ENCODE measurements at places on chromosomes 1 and 21.

DNA sequence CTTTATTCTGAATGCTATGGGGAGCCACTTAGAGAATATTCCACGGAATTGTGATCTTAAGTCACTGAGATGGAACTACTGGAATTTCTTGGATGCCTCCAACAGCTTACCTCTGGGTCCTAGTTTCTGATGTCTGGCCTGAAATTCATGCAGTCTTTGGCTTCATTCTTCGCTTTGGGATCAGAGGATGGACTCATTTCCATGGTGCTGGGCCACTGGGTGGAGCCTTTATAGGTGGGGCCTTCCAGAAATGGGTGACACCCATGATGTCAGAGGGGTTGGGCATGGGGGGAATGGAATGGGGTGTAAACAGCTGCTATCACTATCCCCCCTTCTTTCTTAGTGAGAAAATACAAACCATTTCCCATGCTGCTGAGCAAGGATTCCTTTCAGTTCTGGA is 73.7 kb upstream of the FGGY start:
- no peak for DNase-seq

DNA sequence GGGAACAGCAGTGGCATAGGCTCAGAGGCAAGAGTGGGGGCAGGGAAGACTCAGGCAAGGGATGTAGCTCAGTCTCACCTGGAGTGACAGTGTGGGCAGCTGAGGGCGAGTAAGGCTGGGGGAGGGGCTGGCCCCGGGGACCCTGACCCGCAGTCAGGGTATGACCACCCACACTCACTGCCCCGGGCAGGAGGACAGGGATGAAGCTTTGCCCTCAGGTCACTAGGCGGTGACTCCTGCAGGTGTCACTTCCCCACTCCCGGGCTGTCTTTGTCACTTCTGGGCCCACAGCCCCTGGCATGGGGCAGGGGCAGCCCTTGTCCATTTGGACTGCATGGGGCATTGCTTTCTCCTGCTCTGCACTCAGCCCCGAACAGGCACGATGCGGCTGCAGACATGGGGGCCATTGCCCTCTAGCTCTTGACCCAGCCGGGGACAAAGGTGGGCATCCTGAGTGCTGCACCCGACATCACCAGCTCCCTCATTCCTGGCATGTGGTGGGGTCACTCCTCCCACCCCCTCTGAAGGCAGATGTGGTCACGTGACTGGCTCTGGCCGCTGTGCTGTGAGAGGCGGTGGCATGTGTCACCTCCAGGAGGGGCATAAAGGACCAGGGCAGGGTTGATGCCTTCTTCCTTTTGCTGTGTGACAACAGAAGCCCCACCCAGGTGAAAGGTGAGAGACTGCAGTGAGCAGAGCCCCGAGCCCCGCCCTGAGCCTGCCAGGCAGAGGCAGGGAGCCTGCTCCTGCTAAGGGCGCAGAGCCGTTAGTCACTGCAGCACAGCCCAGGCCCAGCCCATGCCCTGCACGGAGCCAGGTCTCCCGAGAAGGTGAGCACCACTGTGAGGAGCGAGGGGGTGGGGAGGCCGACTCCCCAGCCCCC is 66.0 kb downstream of the MATN1 start:
- no peak for DNase-seq

DNA sequence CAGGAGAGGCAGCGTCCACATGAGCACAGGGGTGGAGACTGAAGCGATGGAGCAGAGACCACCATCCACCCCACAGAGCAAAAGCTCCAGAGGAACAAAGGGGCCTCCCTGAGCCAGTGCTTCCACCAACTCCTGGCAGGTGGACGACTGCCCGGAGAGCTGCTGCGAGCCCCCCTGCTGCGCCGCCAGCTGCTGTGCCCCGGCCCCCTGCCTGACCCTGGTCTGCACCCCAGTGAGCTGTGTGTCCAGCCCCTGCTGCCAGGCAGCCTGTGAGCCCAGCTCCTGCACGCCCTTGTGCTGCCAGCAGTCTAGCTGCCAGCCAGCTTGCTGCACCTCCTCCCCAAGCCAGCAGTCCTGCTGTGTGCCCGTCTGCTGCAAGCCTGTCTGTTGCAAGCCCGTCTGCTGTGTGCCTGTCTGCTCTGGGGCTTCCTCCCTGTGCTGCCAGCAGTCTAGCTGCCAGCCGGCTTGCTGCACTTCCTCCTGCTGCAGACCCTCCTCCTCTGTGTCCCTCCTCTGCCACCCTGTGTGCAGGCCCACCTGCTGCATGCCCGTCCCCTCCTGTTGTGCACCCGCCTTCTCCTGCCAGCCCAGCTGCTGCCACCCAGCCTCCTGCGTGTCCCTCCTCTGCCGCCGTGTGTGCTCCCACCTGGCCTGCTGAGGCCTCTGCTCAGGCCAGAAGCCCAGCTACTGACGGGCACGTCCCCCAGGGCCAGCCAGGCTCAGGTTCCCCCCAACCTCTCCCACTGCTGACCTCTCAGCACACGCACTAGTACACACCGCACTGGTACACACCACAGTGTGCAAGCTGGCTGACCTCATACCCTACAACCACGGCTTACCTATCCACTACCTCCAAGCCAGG is 5.4 kb downstream of the KRTAP10-12 start:
- no peak for DNase-seq

DNA sequence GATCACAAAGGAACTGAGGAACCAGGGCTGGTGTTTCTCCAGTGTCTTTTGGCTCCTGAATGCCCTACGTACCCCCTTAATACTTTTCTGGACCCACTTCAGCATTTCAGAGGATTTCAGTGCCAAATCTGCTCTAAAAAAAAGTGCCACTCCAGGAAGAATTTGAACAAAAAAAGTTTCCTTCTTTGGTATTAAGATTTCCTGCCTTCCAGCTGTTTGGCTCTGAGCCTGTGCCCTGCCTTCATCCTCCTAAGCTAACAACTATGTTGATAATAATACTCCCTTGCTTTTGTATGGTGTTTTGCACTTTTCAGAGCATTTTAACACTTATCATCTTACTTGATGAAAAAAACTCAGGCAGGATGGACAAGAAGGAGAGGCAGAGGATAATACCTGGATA is 11.0 kb upstream of the RIMS3 start:
- no peak for DNase-seq

DNA sequence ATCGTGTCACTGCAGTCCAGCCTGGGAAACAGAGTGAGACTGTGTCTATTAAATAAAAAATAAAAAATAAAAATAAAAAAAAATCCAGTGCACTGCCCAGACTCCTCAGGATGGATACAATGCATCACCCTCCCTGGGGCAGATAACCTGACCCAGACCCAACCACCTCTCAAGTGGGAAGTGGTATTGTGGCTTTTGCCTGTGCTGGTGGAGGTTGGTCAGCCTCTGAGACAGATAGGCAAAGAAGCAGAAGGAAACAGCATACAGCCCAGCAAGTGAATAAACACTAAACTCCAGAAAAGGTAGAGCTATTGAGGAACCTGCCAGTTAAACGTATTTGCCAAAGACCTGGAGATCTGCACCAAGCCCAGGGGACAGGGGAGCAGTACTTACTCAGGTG is 22.0 kb downstream of the HHIPL2 start:
- no peak for DNase-seq

- DNase-seq = no peak
Measured at GRCh38 chr1:22257290-22258275, 114.7 kb upstream of the WNT4 start.

GRCh38 chr1:11914024-11914423 is 12.2 kb downstream of the KIAA2013 start:
- DNase-seq = no peak

GRCh38 chr1:39369565-39369964 is 121.9 kb upstream of the BMP8A start:
- no peak for DNase-seq
